ENCODE measurements at places on chromosomes 16 and 17. TPM values are rescaled to one million over a fixed set of nuclear protein-coding genes. Genes with fewer than 3 reads are reported as not detected.

Gene CACNB1
- total RNA-seq = 9.9 TPM

Gene ANKFY1
- 61.7 TPM for total RNA-seq

Gene DPEP1
- total RNA-seq = 24.2 TPM

Gene THUMPD1
- 45.8 TPM for total RNA-seq

Gene ALOXE3
- total RNA-seq = not detected

Gene GPR139
- total RNA-seq = not detected

Gene P2RX1
- total RNA-seq = 11.2 TPM

Gene OTOA
- total RNA-seq = 0.13 TPM

Gene AGRP
- total RNA-seq = not detected

Gene CCL1
- total RNA-seq = not detected

Gene ASPSCR1
- 35.2 TPM for total RNA-seq

Data from kidney (tissue), 22 donors.